GM18507 (cell line): ENCODE measurements at places on chromosomes 12 and 14.
A peak's percentile ranks its signal among the peaks of the same experiment; 100 is the strongest.

- peak; percentile 5 for DNase-seq
These were observed 303 bp downstream of the PUS7L start for GRCh38 chr12:43758247-43758727.

DNA sequence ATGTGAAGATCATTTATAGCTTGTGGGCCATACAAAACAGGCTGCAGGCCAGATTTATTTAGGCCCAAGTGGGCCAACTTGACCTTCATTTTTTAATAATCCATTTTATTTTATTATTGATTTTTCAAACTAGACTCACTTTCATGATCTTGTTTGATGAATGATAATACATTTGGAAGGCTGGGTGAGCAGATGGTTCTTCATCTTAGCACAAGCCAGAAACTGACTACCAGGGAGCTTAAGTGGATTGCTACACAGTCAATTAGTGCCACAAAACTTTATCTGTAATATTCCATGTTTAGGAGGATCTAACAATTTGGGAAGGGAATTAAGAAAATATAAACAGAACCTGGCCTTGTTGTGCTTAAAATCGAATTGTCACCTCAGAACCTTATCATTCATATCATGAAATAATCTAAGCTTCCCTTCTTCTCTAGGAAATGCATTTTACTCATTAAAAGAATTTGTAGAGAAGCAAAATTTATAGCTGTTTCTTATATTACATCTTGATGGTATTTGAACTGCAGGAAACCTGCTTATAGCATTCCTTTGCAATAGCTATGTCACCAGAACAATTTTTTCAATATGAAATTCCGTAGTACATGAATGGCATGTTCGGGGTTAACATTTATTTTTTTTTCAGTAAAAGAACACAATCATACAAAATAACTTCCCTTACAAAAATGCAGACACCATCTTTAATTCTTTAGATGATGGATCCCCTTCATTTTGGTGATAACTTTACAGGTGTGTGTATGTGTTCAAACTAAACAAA lies 62.0 kb upstream of the CSRP2 start:
- no peak for DNase-seq

DNA sequence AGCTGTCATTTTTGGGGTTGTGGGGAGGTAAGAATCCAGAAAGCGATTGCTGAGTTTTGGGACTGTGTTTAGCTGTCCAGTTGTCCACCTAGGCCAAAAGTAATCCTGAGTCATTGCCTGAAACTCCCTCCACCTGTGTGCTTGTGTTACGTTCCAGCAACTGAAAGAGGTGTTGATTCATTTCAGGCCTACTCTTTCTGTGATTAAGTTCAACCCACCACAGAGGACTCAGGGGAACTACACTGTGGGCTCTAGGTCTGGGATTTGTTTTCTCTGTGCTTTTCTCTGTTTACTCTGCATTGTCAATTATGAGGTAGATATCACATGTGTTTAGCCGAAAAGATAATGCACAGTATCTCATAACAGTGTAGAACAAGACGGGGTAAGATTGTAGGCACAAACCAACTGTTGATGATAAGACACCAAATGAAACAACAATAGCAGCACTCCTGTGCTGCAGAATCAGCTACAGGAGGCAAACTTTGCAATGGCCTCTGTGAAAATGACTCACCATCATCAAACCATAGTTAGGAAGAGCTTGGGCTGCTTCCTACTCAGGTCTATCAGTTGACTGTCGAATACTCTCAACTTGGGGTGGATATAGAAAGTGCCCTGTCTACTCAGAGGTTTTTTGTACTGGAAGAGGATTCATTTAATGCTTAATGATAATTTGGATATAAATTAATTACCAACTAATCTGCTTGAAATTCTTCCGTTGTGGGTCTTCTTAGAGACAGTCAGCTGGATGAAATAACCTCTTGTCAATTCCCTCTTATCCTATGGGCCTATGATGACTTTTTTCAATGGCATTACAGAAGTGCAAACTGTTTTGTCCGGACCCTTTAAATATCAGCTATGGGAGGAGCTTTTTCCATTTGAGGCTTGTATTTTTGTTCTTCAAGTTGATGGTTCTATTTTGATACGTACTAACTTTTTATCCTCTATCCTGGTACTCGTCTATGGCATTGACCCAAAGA lies 385.9 kb downstream of the BMP4 start:
- peak; percentile 38 for DNase-seq

DNA sequence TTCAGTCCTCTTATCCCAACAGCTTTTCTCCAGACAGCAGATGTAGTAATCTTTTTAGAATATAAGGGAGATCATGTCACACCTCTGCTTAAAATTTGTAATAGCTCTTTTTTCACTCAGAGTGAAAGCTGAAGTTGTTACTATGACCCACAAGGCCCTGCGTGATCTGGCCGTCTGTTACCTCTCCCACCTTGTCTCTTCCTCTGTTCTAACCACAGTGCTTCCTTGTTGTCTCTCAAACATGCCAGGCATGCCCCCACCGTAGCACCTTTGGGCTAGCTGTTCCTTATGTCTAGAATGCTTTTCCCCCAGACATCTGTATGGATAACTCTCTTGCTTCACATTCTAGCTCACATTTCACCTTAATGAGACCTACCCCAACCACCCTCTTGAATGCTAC lies 6.5 kb downstream of the NECAP1 start:
- no peak for DNase-seq

DNA sequence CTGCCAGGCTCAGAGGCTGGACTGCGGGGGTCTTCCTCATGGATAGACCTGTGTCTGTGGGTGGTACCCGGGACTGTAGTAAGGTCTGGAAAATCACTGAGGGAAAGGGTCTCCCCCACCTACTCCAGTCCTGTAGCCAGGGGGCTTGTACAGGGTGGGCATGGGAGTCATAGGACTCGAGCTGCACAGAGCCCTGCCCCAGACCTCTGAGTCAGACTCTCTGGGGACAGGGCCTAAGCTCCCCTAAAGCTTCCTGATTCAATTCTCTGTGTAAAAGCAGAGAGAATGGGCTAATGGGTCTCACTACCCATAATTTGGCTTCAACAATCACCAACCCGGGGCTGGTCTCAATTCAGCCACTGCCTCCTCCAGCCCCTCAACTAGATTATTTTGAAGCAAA lies 27.0 kb downstream of the LRTM2 start:
- no peak for DNase-seq

- DNase-seq = no peak
These were observed 81.1 kb downstream of the SLC24A4 start for GRCh38 chr14:92404018-92404417.

DNA sequence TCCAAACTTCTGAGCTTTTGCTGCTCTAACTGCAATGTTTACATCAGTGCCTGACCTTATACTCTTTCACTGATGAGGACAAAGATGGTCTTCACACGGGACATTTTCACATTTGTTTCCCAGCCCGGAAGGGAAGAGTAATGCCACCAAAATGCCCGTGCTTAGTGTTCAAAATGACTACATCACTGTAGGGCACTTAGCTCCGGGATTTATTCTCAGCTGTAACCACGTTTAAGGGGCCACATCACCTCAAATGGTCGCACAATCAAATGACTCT lies 2.9 kb downstream of the GSG1 start:
- DNase-seq = no peak

- DNase-seq = no peak
These were observed 111.3 kb downstream of the DYRK2 start for GRCh38 chr12:67759829-67760228.

DNA sequence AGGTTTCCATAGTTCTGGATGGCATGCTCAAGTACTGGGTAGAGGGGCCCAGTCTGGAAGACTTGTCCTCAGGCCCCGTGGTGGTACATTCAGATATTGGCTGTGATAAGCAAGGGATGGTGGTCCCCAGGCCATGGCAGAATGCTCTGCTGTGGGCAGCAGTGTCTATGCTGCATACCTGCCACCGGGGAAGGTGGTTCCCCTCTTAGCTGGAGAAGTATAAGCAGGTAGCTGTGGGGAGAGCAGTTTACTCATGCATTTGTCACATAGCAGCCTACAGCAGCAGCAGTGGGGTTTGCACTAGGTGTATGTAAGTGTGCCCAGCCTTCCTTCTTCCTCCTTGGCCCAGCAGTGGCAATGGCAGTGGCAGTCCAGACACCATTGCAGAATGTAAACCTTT lies 69.3 kb upstream of the ADAMTS20 start:
- DNase-seq = no peak

- DNase-seq = no peak
These were observed 17.2 kb upstream of the KIF26A start for GRCh38 chr14:104121142-104121541.

GRCh38 chr12:5900076-5900475 lies 45.0 kb downstream of the ANO2 start:
- no peak for DNase-seq

- no peak for DNase-seq
These were observed 7.3 kb upstream of the ASIC1 start for GRCh38 chr12:50050119-50050385.

GRCh38 chr12:69682110-69682755 lies 16.9 kb downstream of the BEST3 start:
- DNase-seq = no peak
